ENCODE measurements at places on chromosomes 7 and 10.

- DNase-seq = peak; percentile 78
Observed at GRCh38 chr10:36559412-36560400, 565.7 kb upstream of the ANKRD30A start.

DNA sequence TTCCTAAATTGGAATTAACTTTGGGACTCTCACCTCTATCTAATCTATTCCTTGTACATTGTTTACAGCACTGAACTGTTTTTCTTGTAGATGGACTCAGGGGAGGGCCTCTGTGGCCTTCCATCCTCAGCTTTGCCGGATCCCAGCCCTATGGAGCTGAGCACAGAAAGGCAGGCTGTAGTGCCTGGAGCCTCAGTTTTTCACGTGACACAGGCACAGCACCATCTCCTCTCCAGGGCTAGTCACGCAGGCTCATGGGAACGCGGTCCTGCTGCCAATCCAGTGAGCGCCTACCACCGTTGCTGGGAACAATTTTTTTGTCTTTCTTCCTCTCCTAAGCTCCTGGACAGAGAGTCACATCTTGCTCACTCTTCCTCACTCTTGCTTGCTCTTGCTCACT lies 75.6 kb upstream of the DDC start:
- no peak for DNase-seq

GRCh38 chr7:131786204-131786603 lies 229.8 kb upstream of the PODXL start:
- no peak for DNase-seq

DNA sequence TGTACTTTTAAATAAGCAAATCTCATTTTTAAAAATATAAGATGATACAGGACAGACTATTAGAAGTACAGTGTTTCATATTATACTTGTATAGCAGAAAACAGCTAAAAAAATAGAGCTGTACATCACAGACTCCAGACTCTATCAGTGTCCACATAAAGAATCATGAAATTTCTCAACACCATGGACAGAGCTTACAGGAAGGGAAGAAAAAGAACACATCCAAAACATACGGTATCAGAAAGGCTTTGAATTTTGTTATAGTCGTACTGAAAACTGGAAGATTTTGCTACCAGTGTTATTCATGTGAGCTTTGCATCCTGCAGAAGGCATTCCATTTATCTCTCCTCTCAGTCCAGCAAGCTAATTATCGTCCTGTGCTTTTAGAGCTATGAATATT lies 183.2 kb upstream of the PTPRZ1 start:
- no peak for DNase-seq

DNA sequence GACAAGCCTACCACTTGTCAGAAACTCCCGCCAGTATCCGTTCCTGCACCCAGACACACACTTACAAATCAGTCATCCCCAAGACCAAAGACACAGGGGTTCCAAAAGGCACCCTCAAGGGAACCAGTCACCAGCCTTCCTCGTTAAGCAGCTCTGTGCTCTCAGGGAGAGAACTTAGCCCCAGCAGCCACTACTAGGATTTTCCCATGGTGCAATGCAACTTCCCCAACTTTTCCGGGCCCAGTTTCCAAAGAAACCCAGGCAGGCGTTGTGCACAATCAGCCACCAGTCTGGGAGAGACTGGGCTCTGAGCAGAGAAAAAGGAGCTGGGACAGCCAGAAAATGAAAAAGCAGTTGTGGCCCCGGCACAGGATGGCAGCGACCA lies 1.2 kb downstream of the DLG5 start:
- peak; percentile 41 for DNase-seq

DNA sequence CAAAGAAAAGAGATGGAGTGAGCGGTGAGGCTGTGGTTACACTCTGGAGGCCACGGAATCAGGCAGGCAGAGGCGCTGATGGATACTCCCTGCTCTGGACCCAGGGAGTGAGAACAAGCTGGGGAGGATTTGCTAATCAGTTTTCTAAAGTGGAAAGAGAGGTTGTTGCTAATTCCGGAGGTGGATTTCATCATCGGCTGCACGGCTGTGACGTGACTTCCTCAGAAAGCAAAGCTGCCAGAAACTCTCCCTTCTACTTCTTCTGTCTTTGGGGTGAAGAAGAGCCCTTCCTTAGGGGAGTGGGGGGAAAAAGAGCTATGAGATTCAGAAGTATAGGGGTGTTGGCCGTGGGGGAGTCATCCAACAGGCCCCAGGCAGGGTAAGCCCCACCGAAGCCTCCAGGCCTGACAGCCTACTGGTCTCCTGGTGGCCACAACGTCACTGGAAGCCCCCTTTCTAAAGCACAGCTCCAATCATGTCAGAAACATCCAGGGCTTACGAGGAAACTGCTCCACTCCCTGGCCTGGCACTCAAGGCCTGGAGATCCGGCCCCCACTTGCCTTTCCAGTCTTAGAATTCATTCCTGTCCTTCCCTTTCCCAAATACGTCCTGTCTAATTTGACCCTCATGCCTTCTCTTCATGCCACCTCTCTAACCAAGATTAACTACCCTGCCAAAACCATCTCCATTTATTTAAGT lies 114.5 kb downstream of the HIP1 start:
- DNase-seq = no peak

DNA sequence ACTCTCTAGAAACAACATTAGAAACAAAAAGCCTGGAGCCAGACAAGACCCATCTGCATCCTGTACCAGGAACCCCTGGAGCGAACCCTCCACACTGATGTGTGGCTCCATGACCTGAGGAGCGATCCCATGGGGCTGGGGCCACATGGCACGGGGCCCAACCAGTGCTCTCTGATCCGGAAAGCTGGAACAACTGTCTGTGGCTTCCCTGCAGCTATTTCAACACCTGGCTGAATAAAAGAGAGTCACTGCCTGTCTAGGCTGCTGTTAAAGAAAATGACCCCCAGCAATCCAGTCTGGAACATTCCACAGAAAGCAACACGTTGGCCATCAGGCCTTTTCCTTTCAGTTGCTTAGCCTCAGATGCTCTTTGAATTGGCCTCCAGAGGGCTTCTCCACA lies 20.9 kb downstream of the UROS start:
- no peak for DNase-seq

DNA sequence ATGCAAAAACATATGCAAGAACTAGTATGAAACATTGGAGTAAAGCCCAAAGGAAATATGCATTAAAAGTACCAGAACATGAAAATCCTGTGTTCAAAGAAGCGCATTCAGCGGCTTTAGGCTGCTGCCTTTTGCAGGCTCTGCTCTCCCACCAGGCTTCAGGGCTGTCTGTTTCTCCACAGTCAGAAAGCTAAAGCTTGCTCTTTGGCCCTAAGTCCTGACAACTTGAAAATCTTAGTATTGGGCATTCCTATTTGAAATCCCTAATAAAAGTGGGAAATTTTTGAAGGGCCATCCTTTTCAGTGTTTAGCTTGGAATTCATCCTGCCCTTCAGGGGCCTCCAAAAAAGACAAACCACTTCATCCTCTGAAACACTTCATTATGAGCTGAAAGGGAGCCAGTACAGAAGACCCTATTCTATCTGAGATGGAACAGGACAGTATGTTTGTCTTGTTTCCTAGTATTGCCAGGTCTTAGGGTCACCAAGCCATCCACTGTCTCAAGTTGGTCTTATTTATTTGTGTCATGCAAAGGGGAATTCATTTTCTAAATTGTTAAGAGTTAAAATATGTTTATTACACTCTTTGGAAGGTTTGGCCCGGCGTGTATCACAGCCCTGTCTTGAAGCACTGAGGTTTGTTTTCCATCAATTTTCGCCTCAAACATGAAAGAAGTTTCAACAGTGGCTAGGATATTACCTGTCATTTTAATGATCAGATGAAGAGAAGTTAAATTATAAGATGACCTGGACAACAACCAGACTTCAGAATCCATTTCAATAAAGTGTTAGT lies 326.3 kb upstream of the BMPER start:
- no peak for DNase-seq

DNA sequence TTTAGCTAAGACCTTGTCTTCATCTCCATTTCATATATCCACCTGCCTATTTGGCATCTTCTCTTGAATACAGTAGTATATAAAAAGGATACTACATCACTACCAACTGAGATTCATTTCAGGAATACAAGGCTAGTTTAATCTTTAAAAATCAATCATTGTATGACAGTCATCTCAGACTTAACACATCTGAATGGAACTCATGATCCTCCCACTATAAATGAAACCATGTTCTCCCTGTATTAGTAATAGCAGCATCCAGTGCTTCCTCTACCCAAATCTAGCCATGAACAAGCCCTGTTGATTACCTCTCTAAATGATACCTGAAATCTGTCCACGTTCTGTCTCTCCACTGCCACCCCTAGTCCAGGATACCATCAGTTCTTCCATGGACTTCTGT lies 196.2 kb downstream of the CDK14 start:
- DNase-seq = no peak

GRCh38 chr10:3103646-3104045 lies 36.3 kb downstream of the PFKP start:
- no peak for DNase-seq

DNA sequence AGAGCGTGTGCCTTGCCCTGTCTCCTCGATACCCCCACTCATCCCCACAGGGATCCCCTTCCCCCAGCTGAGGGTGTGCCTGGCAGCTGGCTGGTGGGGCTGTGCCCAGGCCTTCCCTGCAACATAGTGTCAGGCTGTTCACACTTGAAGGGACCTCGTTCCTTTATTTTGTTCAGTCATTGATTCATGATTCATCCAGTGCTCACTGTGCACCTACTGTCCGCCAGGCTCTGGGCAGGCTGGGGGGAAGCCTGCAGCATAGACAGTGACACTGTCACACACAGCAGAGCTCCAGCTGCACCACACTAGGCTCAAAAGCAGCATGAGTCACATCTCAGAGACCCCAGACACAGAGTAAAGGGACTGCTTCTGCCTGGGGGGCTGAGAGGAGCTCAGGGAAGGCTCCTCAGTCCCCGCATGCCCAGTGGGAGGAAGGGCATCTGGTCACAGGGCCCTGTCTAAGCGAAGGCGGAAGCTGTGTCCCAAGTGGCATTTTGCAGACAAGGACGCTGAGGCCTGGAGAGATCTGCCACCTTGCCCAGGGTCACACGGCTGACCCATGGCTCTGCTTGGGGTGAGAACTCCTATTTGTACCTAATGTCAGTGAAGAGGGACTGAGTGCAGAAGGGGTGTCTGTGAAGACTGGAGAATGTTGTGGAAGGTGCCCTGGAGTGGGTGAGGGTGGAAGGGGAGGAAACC lies 27.9 kb downstream of the CDH23 start:
- no peak for DNase-seq

DNA sequence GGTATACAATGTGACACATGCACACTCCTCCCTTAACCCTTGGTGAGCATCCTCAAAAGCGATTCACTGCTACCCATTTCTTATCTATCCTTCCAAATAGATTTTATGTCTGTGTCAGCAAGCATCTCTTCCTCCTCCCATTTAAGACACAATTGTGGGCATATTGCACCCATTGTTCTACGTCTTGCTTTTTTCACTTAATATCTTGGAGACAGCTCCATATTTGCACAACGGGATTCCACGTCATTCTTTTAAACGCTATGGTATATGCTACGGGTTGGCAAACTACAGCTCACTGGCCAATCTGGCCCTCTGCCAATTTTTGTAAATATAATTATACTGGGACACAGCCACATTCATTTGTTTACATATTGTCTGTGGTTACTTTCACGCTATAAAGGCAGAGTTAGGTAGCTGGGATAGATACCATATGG lies 88.6 kb downstream of the RNF216 start:
- DNase-seq = no peak

DNA sequence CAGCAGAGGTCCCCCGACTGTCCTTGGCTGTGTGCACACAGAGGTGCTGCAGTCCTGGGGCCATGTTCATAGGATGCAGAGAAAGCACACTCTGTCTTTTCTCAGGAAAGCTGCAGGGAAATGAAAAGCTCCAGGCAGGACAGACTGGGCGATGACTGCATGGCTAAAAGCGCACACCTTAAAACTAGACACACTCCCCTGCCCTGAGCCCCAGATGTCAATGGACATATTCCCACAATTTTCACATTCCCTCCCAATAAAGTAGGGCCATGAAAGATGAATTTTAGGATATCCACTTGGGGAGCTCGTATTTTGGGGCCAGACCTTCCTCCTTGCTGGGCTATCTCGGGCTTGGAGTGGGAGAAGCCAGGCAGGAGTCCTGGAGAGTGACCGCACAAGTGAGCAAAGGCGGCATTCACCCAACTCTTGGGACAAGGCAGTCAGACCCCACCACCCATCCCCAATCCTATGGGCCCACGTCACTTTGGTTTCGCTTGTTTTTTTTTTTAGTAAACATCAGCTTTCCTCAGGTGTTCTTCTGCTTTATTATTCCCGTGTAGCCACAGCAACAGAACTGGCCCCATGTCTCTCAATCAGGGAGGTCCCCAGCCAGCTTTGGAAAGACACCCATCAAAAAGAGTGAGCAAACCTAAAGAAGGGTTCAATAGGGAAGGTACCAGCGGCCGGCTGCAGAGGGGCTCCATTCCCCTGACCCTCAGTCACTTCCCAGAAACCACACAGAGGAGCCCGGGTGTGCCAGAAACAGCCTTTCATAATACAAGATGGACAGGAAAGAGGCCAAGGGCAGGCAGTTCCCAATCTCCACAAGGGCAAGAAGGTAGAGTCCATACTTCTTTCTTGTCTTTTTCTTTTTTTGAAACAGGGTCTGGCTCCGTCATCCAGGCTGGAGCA lies 12.7 kb downstream of the GPRIN2 start:
- DNase-seq = no peak

- no peak for DNase-seq
Observed at GRCh38 chr7:46554688-46555422, 633.8 kb upstream of the IGFBP3 start.

DNA sequence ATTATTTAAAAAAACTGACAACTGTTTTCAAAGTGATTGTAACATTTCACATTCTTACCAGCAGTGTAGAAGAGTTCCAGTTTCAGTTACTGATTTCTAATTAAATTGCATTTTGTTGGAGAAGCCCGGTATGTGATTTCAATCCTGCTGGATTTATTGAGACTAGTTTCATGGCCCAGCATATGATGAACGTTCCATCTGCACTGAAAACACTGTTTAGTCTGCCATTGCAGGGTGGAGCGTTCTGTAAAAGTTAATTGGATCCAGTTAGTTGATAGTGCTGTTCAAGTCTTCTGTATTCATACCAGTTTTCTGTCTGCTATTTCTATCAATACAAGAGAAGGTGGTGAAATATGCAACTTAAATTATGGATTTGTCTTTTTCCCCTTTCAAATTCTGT lies 37.3 kb upstream of the CCNY start:
- no peak for DNase-seq

DNA sequence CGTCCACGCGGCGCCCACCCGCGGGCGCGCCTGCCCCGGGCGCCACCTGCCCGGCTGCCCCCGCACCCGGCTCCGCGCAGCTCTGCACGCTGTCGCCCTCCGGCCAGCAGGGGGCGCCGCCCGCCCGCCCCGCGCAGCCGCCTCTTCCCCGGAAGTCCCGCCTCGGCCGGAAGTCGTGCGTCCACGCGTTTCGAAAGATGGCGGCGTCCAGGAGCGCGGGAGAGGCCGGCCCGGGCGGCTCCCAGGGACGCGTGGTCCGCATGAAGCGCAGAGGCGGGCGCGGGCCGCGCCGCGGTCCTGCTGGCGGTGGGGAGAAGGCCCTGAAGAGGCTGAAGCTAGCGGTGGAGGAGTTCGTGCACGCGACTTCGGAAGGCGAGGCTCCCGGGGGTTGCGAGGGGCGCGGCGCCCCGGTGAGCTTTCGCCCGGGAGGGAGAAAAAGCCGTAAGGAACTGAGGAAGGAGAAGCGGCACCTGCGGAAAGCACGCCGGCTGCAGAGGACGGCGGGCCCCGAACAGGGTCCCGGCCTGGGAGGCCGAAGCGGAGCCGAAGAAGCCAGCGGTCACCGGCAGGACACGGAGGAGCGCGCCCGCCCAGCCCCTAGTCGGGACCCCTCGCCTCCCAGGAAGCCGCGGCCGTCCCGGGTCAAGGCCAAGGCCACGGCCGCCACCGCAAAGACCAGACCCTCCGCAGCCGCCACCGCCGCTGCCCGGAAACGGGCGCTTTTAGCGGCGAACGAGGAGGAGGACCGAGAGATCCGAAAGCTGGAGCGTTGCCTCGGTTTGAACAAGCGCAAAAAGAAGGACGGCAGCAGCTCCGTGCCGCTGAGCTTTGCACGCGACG lies at the start of gene NOM1:
NOM1 (plus strand) TSS at position 172 of the 840 bp plus-strand sequence; CDS start at position 198, 26 bp downstream.
- DNase-seq = peak; percentile 72

Data from stromal cell of bone marrow (primary cell).